ENCODE measurements at places on chromosomes 12 and 14.

- DNase-seq: no peak
Measured at GRCh38 chr14:23670481-23670880, 34.3 kb downstream of the DHRS2 start.

DNA sequence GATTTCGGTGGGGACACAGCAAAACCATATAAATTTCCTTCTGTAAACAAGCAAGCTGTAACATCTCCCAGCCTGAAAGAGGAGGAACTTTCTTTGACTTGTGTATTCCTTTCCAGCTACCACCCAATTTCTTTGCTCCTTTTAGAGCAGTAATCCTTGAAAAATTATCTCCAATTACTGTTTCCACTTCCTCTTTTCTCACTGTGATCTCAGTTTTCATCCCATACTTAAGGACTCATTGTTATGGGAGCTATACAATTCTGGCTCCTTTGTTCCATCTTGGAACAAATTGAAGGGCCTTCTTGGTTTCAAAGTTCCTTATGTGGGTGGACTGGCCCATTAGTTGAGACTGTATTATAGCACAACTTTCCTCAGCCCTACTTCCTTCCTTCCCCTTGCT lies 152.6 kb downstream of the AKAP6 start:
- DNase-seq: no peak

DNA sequence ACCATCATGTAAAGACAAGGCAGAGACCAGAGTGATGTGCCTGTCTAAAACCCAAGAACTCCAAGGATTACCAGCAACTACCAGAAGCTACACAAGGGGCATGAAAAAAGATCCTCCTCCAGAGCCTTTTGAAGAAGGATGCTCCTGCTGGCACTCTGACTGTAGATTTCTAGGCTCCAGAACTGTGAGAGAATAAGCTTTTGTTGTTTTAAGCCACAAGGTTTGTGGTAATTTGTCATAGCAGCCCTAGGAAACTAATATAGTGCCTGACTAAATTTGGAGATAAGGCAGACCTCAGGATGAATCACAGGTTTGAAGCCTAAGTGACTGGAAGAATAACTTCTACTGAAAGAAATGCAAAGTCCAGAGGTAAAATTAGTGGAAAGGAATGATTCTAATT lies 132.9 kb downstream of the CEP83 start:
- no peak for DNase-seq

- DNase-seq: no peak
Measured at GRCh38 chr12:94039914-94040313, 108.5 kb upstream of the PLXNC1 start.

GRCh38 chr14:60915781-60916180 lies 65.1 kb downstream of the TRMT5 start:
- DNase-seq: no peak

DNA sequence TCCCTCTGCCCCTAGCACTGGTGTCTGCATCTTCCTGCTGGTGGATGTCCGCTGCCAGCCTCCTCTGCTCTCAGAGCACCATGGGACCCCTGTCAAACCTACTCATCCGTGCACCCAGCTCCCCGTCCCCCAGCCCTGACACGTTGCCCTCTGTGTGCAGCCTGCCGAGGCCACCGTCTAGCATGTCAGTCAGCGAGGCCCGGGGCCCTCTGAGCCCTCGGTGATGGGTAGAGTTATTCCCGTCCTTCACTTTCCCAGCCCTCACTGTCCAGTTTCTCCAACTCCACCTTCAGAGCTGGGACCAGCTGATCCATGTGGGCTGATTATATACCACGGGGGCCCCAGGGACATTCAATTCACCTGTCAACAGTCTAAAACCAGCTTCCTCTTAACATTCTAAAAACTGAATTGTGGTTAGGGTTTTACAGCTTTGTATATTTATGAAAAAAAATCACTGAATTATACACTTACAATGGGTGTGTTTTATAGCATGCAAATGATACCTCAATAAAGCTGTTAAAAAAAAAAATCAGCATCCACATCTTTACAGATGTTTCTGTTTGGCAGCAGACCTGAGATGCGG lies 61.3 kb downstream of the CCDC88C start:
- no peak for DNase-seq

- no peak for DNase-seq
Measured at GRCh38 chr12:29971446-29971845, 187.7 kb upstream of the TMTC1 start.

DNA sequence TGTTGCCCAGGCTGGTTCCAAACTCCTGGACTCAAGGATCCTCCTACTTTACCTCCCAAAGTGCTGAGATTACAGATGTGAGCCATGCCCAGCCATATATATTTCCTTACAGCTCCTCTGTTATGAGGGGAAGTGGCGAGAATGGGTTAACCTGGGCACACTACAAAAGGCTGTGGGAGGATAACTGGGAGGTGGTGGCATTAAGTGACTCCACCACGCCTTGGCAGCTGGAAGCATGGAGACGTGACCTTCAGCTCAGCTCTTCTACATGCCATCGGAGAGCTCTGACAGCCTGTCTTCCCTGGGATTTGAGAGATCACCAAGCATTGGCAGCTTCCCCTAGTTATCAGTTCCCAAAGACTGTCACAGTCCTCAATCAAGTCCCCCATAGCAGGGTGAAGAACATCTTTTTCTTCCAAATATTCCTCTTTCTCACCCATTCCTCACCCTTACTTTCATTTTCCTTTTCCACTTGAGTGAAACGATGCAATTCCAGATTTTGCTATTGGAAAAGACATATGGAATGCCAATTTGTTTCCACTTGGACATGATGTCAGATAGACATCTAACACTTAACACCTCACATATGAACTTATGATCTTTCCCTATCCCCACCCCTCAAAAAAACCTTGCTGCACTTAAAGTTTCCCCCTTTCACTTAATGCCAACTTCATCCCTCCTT lies 48.5 kb downstream of the PHLDA1 start:
- no peak for DNase-seq

DNA sequence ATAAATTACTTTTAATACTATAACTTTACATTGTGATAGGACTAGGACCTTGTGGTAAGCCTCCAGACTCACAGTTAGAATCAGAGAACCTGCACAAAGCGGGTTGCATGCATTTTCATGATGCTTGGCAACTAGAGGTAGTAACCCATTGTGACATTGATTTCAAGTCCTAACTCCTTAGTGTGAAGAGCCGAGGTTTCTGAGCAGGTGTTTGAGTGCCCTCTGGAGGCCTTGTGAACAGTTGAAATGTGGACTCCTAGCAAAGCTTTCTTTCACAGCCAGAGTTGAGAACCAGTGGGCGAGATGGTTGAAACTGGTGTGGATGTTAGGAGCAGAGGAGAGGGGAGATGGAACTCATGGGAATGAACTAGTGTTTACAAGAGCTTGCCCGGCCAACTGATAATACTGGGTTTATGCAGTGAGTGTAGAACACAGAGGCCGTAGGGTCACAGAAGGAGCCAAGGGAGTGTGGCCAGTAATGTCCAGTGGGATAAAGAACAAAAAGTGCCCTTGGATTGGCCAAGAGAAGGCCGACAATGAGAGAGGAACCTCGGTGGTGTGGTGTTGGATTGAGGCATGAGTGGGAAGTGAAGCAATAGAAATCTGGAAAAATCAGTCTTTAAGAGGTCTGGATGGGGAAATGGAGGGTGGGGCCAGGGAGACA lies 10.9 kb downstream of the ZNF664 start:
- peak; percentile 29 for DNase-seq

DNA sequence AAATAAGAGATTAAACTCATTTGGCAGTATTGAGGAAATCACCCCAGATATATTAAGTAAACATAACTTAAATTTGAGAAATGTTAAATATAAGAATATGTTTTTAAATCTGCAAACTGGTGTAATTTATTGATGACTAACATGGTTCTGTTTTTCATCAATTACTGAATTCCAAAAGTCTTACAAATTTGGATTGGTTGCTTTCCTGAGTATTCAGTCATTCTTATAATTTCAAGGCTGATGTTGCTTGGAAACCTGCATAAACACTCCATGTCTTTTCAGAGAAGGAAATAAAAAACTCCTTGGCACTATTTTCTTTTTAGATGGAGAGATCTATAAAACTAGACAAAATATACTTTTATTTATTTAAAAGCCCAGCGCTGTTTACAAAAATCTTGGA lies 71.7 kb downstream of the NOVA1 start:
- DNase-seq: no peak

DNA sequence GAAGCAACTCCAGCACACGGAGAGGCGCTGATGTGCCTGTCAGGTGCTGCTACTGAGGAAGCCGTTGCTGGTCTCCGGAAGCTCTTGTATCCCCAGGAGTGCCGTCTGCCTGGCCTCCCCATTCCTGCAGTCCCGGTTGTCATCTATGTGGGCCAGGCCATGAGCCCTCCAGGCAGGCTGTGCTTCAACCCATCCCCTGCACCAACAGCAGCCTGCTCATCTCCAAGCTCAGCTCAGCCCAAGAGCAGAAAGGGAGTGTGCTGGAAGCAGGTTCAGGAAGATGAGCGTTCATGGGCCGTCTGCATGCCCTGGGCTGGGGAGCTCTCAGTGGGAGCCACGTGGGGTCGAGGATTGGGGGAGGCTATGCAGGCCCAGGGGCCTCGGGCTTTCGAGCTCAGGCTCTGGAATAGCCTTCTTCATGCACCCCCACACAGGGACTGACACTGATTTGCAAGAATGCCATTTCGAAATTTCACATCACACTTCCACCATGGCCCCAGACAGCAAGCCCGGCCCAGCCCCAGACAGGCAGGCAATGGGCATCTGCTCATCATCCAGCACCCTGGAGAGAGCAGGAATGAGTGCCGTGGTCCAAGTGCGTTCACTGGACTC lies 164.5 kb downstream of the KIF26A start:
- DNase-seq: no peak

DNA sequence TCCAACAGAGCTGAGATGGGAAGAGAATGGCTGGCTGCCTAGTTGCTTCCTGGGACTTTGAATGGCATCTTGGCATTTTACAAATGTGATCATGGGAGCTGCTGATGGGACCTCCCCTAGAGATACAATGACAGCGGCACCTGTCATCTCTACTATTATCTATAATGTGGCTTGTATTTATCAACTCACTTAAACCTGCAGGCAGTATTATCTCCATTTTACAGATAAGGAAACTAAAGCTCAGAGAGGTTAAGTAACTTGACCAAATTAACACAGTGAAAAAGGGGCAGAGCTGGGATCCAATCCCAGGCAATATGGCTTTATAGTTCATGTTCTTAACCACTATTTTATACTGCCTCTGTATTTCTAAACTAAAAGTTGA lies 111.7 kb downstream of the CHST11 start:
- no peak for DNase-seq

DNA sequence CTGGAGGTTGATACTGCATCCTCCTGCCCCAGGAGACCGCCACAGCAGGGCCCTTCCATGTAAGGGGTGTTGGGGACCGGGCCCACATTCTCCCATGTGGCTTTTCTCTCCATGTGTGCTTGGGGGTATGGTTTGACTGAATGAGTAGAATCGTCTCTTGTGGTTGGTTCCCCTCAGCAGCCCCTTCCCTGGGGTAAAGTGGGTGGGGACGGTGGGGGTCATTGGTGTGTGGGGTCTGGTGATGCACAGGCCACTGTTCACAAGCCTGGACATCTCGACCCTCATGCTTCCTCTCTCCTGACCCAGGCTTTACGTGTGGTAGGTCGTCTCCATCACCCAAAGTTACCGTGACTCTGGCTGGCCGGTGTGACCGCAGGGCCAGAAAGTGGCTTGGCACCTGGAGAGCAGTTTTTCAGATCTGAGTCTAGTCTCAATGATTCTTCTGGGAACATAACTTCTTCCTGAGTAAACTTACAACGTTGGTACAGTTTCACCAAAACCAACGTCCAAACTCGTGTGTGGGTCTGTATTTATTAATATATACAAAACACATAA lies 17.7 kb downstream of the DCAF4 start:
- no peak for DNase-seq

GRCh38 chr14:25055992-25056687 lies 6.2 kb upstream of the STXBP6 start:
- no peak for DNase-seq

DNA sequence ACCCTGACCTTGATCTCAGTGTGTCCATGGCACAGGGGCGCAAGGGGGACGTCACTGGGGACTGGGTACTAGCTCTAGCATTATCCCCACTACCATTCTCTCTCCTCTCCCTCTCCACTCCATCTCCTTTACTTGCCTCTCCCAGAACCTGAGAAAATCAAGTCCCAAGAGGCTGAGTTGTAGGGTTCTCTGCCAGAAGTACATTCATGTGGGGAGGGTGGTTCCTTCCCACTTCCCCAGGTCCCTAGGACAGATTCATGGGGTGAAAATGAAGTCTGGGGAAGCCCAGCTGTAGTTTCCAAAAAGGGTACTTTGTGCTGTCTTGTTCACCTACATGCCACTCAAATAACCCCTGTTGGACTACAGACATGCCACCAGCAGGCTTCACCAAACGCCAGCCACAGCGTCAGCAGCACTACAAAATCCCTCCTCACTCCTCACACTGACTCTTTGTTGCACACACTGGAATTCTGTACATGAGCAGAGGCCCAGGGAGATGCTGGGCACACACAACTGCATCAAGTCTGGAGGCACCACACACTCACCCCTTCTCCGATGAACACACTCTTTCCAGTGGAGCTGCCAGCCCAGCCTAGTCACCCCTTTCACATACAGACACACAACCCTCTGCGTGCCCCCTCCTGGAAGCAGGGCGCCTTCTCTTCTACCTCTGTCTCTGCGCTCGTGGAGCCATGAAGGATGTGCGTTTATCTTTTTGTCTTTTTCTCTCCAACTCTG lies 6.9 kb downstream of the RARG start:
- DNase-seq: no peak

DNA sequence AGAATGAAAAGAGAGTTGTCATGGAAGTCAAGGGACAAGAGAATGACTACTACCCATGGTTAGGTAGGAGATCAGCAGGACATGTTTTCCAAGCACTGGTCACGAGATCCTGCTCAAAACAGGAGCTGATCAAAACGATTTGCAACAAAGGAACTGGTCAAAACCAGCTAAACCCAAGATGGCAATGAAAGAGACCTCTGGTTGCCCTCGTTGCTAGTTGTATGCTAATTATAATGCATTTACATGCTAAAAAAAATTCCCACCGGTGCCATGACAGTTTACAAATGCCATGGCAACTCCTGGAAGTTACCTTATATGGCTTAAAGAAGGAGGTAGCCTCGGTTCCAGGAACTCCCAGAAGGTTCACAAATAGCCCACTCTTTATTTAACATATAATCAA lies 95.0 kb upstream of the OTX2 start:
- DNase-seq: no peak

DNA sequence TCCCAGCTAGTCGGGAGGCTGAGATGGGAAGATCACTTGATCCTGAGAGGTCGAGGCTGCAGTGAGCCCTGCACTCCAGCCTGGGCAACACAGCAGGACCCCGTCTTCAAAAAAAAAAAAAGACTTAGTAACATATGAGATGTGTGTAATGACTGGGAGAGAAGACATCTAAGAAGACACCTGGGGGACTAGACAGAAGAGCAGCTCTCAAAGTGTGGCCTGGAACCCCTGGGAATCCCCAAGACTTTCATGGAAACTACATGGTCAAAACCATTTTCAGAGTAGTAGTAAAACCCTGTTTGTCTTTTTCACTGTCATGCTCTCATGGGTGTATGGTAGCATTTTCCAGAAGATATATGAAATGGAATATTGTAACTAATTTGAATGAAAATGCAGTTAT lies 45.3 kb downstream of the R3HDM2 start:
- DNase-seq: no peak

Data from stimulated activated naive CD4-positive, alpha-beta T cell (primary cell).